ENCODE measurements at places on chromosomes 3 and 15. TPM values are rescaled to one million over a fixed set of nuclear protein-coding genes. Genes with fewer than 3 reads are reported as not detected.

The MFGE8 gene
- total RNA-seq: 309 TPM

The CCDC39 gene
- total RNA-seq: not detected

The AHSG gene
- total RNA-seq: 0.13 TPM

The CAPN3 gene
- total RNA-seq: 0.80 TPM

The CNTN3 gene
- not detected for total RNA-seq

The IMPG2 gene
- 0.01 TPM for total RNA-seq

The SOX14 gene
- total RNA-seq: not detected

The GOLGA8T gene
- total RNA-seq: 1.7 TPM

The EFL1 gene
- 20.8 TPM for total RNA-seq

The ISY1 gene
- total RNA-seq: 21.9 TPM

The LXN gene
- 50.4 TPM for total RNA-seq
